HuH-7 (cell line): ENCODE measurements at places on chromosomes 11 and 22.

GRCh38 chr11:114026355-114026754 lies 33.2 kb upstream of the ZBTB16 start:
- DNase-seq, result peak; percentile 62

DNA sequence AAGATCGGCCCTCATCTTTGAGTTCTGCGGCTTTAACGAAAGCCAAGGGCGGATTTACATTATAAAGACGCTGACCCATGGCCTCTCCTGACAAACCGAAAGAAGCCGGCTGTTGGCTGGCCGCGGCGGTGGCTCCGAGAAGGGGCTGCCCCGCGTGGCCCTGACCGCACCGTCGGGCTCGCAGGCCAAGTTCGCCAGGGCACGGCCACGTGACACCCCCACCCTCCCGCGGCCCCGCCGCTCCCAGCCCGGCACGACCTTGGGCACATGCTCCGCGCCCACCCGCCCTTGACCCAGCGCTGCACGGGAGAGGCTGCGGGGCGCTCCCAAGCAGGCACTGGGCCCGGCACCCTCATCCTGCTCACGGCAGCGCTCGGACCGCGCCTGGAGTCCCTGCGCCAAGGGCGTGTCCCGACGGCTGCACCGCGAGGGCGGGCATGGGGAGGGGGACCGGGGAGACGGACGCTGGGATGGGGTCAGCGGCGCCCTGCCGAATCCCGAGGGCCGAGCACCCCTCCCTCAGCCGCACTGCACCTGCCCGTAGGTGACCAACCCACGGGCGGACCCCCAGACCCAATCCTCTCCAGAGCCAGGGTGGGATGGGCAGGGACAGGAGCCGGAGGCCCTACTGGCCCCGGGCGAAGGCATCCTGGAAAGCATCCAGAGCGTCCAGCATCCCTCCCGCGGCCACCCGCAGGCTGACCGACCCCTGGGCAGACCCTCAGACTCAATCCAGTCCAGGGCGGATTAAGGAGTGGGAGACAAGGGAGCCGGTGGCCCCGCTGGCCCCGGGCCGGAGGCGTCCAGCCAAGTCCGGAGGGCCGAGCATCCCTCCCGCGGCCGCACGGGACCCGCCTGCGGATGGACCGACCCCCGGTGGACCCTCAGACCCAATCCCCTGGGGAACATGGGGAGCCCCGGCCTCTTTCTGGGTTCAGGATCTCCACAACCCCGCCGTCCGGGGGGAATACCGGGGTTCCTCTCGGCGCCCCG lies 759 bp downstream of the CPT1A start:
- peak; percentile 92 for DNase-seq

DNA sequence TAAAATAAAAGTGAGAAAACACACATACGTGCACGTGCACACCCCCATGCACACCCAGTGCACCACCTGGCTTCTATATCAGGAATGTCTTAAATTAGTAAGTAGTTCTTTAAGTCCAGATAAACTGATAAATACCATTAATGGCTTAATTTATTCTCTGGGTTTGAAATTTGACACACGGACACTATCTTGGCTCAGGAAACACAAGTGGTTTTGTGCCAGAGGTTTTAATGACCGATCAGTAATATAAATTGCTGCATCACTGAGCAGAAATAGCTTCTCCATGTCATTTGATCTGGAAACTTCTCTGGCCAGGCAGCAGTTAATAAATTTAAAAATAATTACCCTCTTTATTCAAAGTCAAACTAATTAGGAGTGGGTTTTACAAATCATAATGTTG lies 101.5 kb upstream of the NNMT start:
- no peak for DNase-seq

- DNase-seq, result no peak
Measured at GRCh38 chr11:102112509-102112821, 2.2 kb downstream of the YAP1 start.

DNA sequence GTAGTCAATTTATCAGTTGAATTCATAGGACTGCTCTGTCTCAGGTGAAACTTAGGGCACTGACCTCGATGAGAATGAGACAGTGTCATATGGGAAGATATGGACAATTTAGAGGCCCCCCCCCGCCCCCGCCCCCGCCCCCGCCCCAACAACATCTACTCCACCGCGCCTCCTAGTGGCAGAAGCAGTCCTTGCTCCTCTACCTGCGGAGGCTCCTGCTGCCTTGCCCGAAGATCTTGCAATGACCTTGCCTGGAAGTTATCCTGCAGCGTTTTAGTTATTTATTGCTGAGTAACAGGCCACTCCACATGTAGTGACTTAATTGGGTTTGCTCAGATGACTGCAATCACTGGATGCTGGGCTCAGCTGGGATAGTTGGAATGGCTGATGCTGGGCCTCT lies 15.2 kb downstream of the SERPINH1 start:
- peak; percentile 67 for DNase-seq

- DNase-seq, result peak; percentile 78
Measured at GRCh38 chr11:124724979-124725718, 14.6 kb upstream of the NRGN start.

DNA sequence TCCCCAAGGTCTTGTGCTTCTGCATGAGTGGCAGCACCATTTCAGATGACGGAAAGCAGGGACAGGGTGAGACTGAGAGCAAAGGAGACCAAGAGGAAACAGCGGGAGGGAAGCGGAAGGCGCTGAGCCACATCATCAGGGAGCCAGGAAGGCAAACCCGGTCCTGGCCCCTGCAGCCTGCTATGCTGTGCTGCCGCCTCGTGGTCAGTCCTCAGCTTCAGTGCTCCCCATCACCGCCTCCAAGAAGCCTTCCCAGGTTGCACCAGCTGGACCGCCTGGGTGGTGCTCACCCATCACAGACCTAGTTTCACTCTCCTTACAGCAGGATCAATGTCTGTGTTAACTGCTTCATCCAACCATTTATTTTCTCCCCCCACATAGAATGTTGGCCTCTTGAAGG lies 73.0 kb upstream of the PHF21B start:
- peak; percentile 38 for DNase-seq

- DNase-seq, result no peak
Measured at GRCh38 chr11:61832207-61832606, 4.1 kb downstream of the FADS2 start.

DNA sequence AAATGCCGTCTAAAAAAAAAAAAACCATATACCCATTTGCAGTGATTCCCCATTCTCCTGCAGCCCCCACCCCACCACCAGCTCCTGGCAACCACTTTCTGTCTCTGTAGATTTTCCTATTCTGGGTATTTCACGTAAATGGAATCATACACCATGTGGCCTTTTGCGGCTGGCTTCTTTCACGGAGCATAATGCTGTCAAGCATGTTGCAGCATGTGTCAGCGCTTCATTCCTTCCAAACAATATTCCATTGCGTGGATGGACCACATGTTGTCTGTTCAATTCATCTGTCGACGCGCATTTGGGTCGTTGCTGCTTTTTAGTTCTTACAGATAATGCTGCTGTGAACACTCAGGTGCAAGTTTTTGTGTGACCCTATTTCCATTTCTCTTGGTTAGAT lies 14.8 kb upstream of the EMID1 start:
- no peak for DNase-seq

GRCh38 chr22:22060200-22061084 lies 77.9 kb upstream of the TOP3B start:
- DNase-seq, result peak; percentile 73

- DNase-seq, result no peak
Measured at GRCh38 chr11:104967534-104968354, 630 bp downstream of the CASP4 start.

- no peak for DNase-seq
Measured at GRCh38 chr11:10503221-10503620, 37.8 kb downstream of the RNF141 start.

GRCh38 chr11:78930810-78931523 lies 356.3 kb upstream of the NARS2 start:
- no peak for DNase-seq

GRCh38 chr22:19986410-19987341 lies 29.9 kb downstream of the ARVCF start:
- peak; percentile 96 for DNase-seq
